ENCODE measurements at places on chromosomes 16 and 17.

DNA sequence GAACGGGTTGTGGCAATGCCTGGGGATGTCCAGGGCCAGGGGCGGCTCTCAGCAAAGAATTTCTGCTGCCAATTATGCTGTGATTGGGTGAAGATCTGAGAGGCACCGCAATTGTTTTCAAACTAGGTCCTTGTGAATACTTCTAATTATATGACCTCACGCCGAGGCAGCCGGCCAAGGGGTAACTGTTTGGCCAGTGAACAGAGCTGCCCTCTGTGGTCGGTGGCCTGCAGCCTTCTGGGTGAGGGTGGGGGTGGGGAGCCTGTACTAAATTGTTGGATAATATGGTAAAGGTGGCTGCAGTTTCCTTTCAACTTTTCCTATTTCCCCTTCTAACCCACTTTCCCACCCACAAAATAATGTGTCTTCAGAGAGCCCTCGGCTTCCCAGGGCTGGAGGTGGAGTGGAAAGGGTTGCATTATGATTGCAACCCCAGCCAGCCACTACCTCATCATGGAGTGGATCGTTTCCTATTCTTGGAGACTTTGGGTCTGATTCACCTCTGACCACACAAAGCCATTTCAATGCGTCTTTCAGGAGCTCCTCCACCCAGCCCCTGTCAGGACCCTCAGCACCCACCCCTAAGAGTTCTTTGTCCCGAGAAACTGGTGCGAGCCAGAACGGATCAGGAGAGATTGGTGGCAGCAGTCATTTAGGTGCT is 2.0 kb upstream of the DNAI2 start:
- no peak for DNase-seq

DNA sequence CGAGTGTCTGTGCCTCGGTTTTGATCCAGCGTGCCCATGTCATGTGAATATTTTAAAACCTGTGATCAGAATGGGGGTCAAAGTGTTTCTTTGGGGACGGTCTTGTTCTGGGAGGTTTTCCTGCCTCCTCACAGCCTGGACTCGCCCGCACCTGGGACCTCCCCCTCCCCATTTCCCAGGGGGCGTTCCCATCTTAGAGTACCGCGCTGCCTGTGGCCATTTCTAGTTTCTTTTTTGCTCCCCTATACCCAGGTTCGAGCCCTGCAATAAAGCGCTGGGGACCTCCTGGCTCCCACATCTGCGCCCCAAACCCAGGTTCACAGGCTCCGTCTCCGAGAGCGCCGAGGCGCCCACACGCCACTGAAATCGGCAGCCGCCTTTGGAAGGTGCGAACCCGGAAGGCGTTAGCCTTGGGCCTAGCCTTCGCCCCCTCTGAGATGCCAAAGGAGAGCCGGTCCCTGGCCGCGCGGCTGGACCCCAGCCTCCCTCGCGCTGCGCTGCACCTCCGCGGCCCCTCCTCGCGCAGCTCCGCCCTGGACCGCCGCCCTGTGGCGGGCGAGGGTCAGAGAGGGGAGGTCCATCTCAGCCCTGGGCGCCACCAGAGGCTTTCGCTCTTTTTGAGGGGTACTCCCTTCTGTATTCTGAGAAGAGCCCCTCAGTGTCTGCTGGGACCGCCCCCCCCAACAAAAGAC is 1.7 kb downstream of the KCNJ12 start:
- DNase-seq = no peak

- DNase-seq = no peak
Measured at GRCh38 chr17:10743316-10744009, 13.6 kb upstream of the TMEM220 start.

DNA sequence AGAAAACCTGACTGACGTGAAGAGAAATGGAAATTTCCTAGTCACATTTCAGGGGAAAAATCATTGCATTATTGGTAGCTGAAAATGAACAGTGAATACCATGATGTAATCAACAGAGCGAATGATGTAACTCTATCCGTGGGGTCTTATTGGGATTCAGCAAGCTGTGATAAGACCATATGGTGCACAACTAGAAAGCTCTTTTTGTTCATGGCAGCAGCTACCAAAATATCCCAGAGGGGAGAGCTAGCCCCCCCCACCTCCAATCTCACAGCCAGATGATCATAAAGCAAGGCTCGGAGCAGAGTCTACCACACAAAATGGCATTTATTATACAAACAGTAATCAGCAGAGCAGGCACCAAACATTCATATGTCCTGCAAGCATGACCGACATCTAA is 22.2 kb upstream of the DNAH17 start:
- peak; percentile 100 for DNase-seq

DNA sequence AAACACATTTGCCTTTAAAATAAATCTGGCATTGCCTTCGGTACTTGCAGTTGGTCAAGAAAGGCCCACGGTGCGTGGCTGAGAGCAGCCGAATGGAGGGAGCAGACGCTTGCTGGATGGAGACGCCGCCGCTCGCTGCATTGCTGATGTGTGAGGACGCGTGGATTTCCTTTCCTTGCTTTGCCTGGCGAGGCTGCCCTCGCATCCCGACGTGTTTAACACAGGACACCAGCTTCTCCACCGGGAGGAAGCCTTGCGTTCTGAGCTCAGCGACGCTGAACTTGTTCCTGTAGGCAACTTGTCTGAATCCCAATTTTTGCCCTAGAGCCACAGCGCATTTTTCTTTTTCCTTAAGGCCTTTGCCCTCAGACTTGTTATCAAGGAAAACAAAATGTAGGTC is 45.8 kb downstream of the COX4I1 start:
- DNase-seq = no peak

- DNase-seq = no peak
Measured at GRCh38 chr17:81000631-81001357, 9.2 kb downstream of the CHMP6 start.

DNA sequence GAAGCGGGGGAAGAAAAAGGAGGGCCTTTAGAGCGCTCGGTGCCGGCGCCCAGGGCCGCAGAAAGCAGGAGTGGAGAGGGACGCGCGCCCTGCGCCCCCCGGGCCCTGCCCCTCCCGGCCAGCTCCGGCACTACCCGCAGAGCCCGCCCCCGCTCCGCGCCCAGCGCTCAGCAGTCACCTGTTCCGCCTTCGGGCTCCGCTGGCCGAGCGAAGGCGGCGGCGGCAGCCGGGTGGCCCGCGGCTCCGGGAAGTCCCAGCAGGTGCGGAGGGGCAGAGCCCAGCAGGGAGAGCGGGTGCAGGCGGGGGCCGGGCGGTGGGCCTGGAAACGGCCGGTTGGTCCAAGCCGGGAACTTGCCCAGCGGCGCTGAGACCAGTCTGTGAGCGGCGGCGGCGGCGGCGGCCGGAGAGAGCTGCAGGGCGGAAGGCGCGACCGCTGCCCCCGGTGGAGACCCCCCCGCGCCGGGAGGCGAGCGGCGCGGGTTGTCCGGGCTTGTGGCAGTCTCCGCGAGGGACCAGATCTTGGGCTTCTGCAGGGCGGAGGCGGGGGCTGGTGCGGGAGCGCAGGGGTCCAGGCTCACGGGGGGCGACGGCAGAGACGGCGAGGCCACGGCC is 2.2 kb downstream of the IRX3 start:
- peak; percentile 37 for DNase-seq

- DNase-seq = no peak
Measured at GRCh38 chr17:53490447-53490968, 332.2 kb upstream of the KIF2B start.

DNA sequence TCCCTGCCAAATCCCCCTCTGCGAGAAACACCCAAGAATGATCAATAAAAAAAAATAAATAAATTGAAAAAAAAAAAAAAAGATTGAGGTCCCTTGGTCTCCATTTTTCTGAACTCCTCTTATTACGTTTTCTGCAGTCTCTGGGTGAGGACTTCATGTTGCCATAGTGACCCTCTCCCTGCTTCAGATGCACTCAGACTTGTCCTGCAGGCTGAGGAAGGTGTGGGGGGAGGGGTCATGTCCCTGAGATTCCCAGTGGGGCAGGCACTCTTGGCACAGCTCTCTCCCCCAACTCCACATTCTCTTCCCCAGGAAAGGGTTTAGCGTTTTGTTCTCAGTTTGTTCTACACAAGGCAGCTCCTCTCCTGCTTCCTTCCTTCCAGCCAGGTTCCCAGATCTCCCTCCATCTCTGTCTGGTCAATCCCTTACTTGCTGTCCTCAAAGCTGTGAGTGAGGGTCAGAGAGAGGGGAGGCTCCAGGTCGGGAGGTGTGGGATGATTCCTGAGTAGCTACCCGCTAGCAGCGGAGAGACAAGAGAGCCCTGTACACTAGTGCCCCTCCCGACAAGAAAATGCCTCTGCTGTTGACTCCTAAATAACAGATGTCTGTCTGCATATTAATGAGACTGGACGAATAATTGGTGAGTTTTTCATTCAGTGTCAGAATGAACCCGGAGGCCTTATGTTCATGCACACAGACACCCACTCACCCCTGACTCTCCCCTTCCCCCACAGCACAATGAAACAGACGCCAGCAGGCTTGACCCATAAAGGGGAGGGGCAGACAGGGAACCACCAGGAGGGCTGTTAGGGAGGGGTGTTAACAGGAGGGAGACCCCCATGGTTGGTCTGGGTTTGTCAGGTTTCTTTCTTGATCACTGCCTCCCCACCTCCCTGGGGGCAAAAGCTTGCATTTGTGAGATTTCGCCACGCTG is 9.2 kb downstream of the RND2 start:
- peak; percentile 97 for DNase-seq

- DNase-seq = no peak
Measured at GRCh38 chr17:47703191-47703591, 9.2 kb downstream of the TBKBP1 start.

DNA sequence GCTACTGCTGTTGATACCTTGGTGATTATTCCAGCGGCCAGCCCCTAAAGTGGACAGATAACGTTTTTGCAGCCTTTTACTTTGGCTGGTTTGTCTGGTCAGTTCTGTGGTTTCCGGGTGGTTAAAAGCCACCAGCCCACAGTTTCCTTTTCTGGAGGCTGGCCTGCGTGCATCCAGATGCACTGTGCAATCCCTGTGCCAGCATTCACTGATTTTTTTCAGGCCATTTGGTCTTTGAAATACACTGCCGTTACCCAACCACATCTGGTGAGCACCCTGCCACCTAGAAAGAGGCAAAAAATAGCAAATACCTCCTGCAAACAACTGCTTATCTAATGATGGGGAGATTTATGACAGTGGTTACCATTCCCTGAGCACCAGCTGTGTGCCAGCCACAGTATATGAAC is 797 bp downstream of the NUDT7 start:
- DNase-seq = no peak

DNA sequence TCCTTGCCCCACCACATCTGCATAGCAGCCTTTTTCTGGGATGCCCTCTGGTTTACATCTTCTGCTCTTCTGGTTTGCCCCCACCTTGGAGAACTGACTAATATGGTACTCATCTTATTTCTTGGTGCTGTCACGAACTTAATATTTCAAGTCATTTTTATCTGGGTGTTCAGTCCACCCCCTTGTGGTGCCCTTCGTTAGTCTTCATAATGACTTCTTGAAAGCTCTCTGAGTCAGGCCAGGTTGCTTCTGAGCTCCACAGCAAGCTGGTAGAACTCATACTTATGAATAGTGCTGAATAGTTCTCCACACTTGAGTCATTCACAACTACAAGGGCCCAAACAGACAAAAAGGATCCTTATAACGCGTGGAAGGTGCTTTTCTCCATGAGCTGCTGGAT is 35.8 kb upstream of the TEKT3 start:
- no peak for DNase-seq

DNA sequence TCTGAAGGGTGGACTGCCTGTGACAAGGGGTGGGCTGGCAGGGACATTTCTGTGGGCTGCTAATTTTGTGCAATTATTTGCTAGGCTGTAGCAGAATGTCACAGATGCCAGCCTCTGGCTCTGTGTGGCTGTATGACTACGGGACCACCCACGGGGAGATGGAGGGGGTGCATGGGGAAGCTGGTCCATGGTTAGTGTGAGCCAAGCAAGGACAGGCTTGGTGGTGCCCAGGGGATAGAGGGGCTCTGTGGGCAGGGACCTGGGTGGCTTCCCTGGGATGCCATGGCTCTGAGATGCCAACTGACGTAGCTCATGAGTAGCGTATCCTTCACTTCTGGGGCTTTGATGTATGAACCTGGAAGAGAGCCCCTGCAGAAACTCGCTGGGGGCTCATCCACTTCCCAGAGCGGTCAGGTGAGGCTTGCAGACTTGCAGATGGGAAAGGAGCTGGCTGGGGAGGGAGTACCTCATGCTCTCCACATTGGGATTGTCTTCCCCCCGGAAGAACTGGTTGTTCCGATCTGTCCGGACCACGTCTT is 87.2 kb downstream of the TBC1D16 start:
- no peak for DNase-seq

GRCh38 chr16:73048292-73049080 is 558 bp upstream of the ZFHX3 start:
- no peak for DNase-seq

- DNase-seq = no peak
Measured at GRCh38 chr17:72518753-72519597, 398.2 kb downstream of the SOX9 start.

DNA sequence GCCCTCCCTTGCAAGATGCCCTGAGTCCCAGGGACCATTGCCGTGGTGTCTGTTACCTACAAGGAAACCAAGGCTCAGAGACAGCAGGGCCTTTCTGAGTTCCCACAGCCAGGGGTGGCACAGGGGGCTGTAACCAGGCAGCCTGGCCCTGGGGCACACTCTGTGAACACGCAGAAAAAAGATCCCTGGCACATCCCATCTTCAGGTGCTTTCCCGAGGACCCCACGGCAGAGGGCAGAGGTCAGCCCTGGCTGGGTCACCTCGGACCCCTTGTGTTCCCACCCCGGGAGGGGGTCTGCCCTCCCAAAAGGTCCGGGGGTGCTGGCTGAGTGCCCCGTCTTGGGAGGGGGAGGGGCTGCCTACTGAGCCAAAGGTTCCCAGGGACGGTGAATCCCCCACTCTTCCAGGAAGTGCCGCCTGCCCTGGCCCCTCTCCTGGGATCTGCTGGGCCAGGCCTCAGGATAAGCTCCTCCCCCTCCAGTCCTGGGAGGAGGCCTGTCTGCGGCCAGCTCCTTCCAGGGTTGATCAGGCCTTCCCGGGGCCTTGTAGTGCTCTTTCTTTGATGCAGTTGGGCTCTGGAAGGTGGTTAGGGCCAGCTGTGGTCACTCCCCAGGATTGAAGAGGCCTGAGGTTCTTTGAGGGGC is 8.1 kb downstream of the GLIS2 start:
- no peak for DNase-seq

- no peak for DNase-seq
Measured at GRCh38 chr16:69925311-69925710, 25.8 kb upstream of the CLEC18A start.

DNA sequence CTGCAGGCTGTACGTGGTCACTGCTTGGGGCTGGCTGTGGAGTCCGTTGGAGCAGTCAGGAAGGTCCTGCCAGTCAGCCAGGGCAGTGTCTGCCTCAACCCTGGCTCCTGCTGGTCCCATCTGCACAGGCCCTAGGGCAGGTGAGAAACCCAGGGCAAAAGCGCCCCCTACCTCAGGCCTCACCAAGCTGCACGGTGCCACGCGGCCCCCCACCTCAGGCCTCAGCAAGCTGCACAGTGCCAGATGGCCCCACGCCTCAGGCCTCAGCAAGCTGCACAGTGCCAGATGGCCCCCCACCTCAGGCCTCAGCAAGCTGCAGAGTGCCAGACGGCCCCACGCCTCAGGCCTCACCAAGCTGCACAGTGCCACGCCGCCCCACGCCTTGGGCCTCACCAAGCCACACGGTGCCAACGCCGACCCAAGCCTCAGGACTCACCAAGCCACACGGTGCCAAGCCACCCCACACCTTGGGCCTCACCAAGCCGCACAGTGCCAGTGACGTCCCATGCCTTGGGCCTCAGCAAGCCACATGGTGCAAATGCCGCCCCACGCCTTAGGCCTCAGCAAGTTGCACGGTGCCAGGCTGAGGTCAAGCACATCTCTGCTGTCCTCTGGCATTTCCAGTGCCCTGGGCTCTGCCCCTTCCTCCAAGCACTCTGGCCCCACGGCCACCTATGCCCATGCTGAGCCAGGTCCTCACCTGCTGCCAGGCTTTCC is 5.5 kb downstream of the TMEM204 start:
- peak; percentile 99 for DNase-seq

Measured in NCI-H524 (cell line).